ENCODE measurements at places on chromosomes 5 and 9. TPM values are rescaled to one million over a fixed set of nuclear protein-coding genes. Genes with fewer than 3 reads are reported as not detected.

The PPP6C gene
- total RNA-seq = 20.0 TPM

The DCTN4 gene
- 39.9 TPM for total RNA-seq

The MSX2 gene
- 4.3 TPM for total RNA-seq

The OR1J2 gene
- not detected for total RNA-seq

The CFAP90 gene
- not detected for total RNA-seq

The SPATA31C1 gene
- total RNA-seq = not detected

The OGN gene
- not detected for total RNA-seq

The OLFM1 gene
- 0.13 TPM for total RNA-seq

The KCNMB1 gene
- not detected for total RNA-seq

The PRLR gene
- 0.16 TPM for total RNA-seq

The DOK3 gene
- 2.3 TPM for total RNA-seq

The FRRS1L gene
- total RNA-seq = not detected

The MYOT gene
- not detected for total RNA-seq

The LCN1 gene
- not detected for total RNA-seq

The OBP2B gene
- not detected for total RNA-seq

The C9orf153 gene
- not detected for total RNA-seq

The GADD45G gene
- total RNA-seq = not detected

The LCNL1 gene
- not detected for total RNA-seq

The HBEGF gene
- total RNA-seq = 21.3 TPM

The PROB1 gene
- total RNA-seq = 0.79 TPM
